ENCODE measurements at places on chromosomes 12 and 14. TPM values are rescaled to one million over a fixed set of nuclear protein-coding genes. Genes with fewer than 3 reads are reported as not detected.

VEZT gene
- polyA plus RNA-seq = 41.2 TPM

- H3K27ac ChIP-seq = no peak overlapping the region
- H3K4me1 ChIP-seq = no peaks in the 10 kb centered on the region
- peaks cover 37% of the 10 kb centered on the region for H3K27me3 ChIP-seq
These were observed 68.8 kb downstream of the SLC24A4 start for GRCh38 chr14:92391726-92392125.

DNA sequence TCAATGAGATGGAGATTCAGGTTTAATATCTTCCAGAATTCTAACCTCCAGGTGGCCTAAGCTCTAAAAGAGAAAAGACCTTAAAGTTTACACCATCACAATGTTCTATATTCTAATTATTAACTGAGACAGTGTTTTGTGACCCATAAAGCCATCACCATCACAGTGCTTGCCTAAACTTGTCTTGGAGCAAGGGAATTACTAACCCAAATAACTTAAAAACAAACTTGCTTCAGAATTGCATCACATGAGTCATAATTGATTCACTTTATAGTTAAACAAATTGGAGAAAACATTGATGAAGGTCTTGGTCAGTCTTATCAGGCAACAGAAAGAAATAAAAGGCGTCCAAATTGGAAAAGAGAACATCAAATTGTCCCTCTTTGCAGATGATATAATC, 54.5 kb upstream of the ALG10 start:
- no peaks in the 10 kb centered on the region for H3K4me1 ChIP-seq
- DNase-seq = no peak
- H3K27ac ChIP-seq = no peak overlapping the region
- H3K4me3 ChIP-seq = no peak overlapping the region
- no peaks in the 10 kb centered on the region for H3K36me3 ChIP-seq

DNA sequence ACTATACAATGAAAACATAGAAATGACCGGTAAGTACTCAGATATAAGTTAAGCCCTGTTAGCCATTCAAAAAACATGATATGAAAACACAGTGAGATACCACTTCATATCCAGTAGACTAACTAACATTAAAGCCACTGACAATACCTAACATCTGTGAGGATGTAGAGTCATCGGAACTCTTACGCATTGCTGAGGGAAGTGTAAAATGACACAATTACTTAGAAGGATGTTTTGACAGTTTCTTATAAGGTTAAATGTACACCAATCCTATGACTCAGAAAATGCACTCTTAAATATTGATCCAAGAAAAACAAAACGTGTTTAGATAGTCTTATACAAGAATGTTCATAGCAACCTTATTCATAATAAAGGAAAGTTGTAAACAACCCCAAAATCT, 782.9 kb downstream of the BCL11B start:
- no peak overlapping the region for H3K27ac ChIP-seq
- no peak for DNase-seq
- H3K4me3 ChIP-seq = no peak overlapping the region
- H3K27me3 ChIP-seq = no peaks in the 10 kb centered on the region

LRRC43 gene
- polyA plus RNA-seq = 1.4 TPM

SCN8A gene
- polyA plus RNA-seq = 9.7 TPM

GRCh38 chr12:57473392-57473791, 6.3 kb downstream of the ARHGAP9 start:
- peaks cover 10% of the 10 kb centered on the region for H3K4me1 ChIP-seq
- peaks cover 81% of the 10 kb centered on the region for H3K27me3 ChIP-seq
- H3K36me3 ChIP-seq = no peaks in the 10 kb centered on the region
- H3K4me3 ChIP-seq = no peak overlapping the region

DNA sequence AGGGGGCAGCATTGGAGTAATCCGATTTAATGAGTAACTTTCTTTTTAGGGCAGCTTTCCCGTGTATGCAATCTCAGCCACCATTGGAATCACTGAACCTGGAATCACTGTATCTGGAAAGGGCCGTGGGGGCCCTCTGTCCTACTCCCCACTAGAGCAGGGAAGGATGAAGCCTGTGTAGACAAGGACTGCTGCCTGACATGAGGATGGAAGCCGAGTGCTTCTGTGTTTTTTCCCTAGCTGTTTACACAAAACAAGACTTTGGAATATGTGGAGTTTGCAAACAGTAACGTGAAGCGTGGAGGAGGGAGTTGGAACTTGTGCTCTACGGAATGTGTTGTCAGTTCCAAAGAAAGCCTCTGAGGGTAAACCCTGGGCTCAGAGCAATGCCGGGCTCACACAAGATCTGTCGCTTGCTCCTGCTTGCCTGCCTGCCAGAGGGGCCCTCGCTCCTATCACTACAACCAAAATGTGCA, 32.4 kb upstream of the HDAC7 start:
- no peaks in the 10 kb centered on the region for H3K36me3 ChIP-seq
- no peak overlapping the region for H3K27ac ChIP-seq
- DNase-seq = no peak
- H3K27me3 ChIP-seq = no peaks in the 10 kb centered on the region
- H3K4me3 ChIP-seq = no peak overlapping the region

GRCh38 chr12:4603421-4603820, 41.4 kb downstream of the DYRK4 start:
- peaks cover 31% of the 10 kb centered on the region for H3K27me3 ChIP-seq
- H3K4me3 ChIP-seq = no peak overlapping the region
- no peak overlapping the region for H3K27ac ChIP-seq

ABCC9 gene
- polyA plus RNA-seq = 0.02 TPM

GRCh38 chr12:91219511-91219910, 36.9 kb upstream of the DCN start:
- H3K4me3 ChIP-seq = no peak overlapping the region
- DNase-seq = no peak
- 0 out of 2 replicates have a peak, but pooled peaks cover 4% of the 10 kb centered on the region for H3K4me1 ChIP-seq
- H3K27me3 ChIP-seq = no peaks in the 10 kb centered on the region
- H3K36me3 ChIP-seq = no peaks in the 10 kb centered on the region

PRKD1 gene
- 0.07 TPM for polyA plus RNA-seq

TAS2R20 gene
- 0.33 TPM for polyA plus RNA-seq

CLEC4E gene
- polyA plus RNA-seq = not detected

GRCh38 chr12:92739113-92739512, 36.3 kb downstream of the PLEKHG7 start:
- H3K27me3 ChIP-seq = no peaks in the 10 kb centered on the region
- H3K27ac ChIP-seq = no peak overlapping the region
- no peak overlapping the region for H3K4me3 ChIP-seq
- H3K4me1 ChIP-seq = no peaks in the 10 kb centered on the region
- no peak for DNase-seq

- no peak for DNase-seq
- peaks cover 6% of the 10 kb centered on the region for H3K27me3 ChIP-seq
- H3K36me3 ChIP-seq = no peaks in the 10 kb centered on the region
- no peak overlapping the region for H3K4me3 ChIP-seq
These were observed 198.3 kb upstream of the AMIGO2 start for GRCh38 chr12:47277972-47278448.

DNA sequence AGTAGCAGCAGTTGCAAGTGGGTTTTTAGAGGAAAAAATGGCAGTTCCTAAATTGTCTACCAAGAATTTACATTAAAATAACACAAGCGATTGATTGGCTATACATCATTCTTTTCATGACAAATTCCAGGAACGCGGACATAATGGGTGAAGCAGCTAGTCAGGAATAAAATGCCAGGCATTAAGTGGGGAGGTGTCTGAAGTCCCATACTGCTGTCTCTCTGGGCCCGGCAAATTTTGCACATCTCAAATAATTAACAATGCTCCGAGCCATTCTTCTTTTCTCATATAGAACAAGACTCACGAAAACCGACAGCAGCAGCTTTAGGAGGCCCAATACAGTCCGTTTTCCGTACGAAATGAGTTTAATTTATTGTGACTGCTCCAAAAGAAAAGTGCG, 696 bp downstream of the RPL36AL start:
- no peak for DNase-seq
- H3K27ac ChIP-seq = peak overlapping the region; percentile 98
- H3K36me3 ChIP-seq = peaks cover 37% of the 10 kb centered on the region
- H3K27me3 ChIP-seq = no peaks in the 10 kb centered on the region
- H3K4me1 ChIP-seq = peaks cover 22% of the 10 kb centered on the region
- H3K4me3 ChIP-seq = peak overlapping the region; percentile 96

DBX2 gene
- not detected for polyA plus RNA-seq

COCH gene
- 9.9 TPM for polyA plus RNA-seq

SRP54 gene
- polyA plus RNA-seq = 31.6 TPM

GRCh38 chr12:20024194-20024593, 344.1 kb upstream of the PDE3A start:
- no peaks in the 10 kb centered on the region for H3K27me3 ChIP-seq
- no peaks in the 10 kb centered on the region for H3K4me1 ChIP-seq
- no peaks in the 10 kb centered on the region for H3K36me3 ChIP-seq

DNA sequence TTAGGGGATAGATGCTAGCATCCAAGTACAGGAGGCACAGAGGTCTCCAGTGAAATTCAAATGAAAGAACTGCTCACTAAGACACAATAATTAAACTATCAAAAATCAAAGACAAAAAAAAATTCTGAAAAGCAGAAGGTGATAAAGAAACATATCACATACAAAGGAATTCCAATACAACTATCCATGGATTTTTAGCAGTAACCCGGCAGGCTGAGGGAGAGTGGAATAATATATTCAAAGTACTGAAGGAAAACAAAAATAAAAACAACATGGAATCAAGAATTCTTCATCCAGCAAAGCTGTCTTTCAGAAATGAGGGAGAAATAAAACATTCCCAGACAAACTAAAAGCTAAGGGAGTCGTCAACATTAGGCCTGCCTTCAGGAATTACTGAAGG, 31.9 kb downstream of the A2M start:
- no peak for DNase-seq
- H3K27me3 ChIP-seq = no peaks in the 10 kb centered on the region
- no peaks in the 10 kb centered on the region for H3K36me3 ChIP-seq
- H3K27ac ChIP-seq = no peak overlapping the region
- H3K4me3 ChIP-seq = no peak overlapping the region

GUCY2C gene
- polyA plus RNA-seq = not detected

GRCh38 chr12:94074980-94075629, 73.3 kb upstream of the PLXNC1 start:
- H3K4me1 ChIP-seq = no peaks in the 10 kb centered on the region
- DNase-seq = peak; percentile 48
- H3K4me3 ChIP-seq = no peak overlapping the region
- H3K27me3 ChIP-seq = no peaks in the 10 kb centered on the region

DNA sequence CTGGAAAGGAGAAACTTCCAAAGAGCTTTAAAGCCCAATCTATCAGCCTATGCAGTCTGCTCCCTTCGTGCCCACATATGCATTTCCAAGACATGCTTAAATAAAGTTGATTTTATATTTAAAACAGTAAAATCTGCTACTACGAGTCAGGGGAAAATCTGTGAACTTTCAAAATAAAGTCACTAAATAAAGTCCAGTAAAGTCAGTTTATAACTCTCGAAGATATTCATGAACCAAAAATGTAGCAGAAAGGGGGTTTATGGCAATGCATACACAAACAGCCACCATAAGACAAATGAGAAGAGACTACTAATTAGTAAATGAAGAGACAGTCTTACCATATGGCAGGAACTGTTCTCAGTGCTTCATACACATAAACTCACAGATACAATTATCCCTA, 19.7 kb downstream of the AREL1 start:
- H3K27me3 ChIP-seq = no peaks in the 10 kb centered on the region
- no peak overlapping the region for H3K4me3 ChIP-seq
- DNase-seq = no peak
- peaks cover 52% of the 10 kb centered on the region for H3K36me3 ChIP-seq

KCNA1 gene
- polyA plus RNA-seq = 0.08 TPM

- no peaks in the 10 kb centered on the region for H3K36me3 ChIP-seq
- no peak overlapping the region for H3K4me3 ChIP-seq
- no peak overlapping the region for H3K27ac ChIP-seq
- H3K27me3 ChIP-seq = peaks cover 12% of the 10 kb centered on the region
- peaks cover 5% of the 10 kb centered on the region for H3K4me1 ChIP-seq
- no peak for DNase-seq
These were observed 4.9 kb upstream of the SOX5 start for GRCh38 chr12:23954332-23954731.

DNA sequence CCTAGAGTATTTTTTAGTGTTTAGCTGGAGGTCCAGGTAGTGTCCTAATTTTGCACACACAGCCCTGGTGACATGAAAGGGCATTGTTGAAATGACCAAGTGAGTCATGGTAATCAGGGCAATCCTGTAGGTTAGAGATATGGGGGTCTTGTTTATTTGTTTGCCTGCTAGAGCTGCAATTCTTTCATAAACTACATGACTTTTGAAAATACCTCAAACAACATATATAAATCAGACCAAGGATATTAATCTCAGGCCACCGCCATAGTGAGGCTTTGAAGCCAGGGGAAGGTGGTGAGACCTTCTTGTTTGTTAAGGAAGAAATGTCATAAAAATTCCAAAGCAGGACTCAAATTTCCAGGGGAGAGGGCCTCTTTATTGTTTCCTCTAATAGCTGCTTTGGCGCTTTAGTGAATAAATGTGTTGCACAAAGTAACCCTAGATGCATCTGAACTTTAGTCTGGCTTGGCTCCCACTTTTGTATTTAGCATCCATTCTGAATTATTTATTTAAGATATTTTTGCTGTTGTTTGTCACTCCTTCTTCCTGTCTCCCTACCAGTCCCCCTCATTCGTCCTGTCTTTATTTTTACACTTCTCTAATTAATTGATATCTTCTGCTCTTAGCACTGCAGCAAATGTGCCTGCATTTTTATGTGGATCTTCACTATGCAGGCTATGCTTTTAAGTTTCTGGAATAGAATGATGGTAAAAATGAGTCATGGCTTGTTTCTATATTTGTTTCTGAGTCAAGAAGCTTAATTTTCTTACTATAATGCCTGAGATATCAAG, 430.3 kb downstream of the RAD51B start:
- no peak overlapping the region for H3K4me3 ChIP-seq
- H3K4me1 ChIP-seq = peaks cover 67% of the 10 kb centered on the region
- H3K27ac ChIP-seq = peak overlapping the region; percentile 93

MANSC1 gene
- 2.9 TPM for polyA plus RNA-seq

OAS2 gene
- polyA plus RNA-seq = 0.02 TPM

- H3K4me3 ChIP-seq = no peak overlapping the region
- DNase-seq = no peak
- no peaks in the 10 kb centered on the region for H3K36me3 ChIP-seq
- no peak overlapping the region for H3K27ac ChIP-seq
These were observed 156.5 kb upstream of the MYL2 start for GRCh38 chr12:111076611-111077451.

DNA sequence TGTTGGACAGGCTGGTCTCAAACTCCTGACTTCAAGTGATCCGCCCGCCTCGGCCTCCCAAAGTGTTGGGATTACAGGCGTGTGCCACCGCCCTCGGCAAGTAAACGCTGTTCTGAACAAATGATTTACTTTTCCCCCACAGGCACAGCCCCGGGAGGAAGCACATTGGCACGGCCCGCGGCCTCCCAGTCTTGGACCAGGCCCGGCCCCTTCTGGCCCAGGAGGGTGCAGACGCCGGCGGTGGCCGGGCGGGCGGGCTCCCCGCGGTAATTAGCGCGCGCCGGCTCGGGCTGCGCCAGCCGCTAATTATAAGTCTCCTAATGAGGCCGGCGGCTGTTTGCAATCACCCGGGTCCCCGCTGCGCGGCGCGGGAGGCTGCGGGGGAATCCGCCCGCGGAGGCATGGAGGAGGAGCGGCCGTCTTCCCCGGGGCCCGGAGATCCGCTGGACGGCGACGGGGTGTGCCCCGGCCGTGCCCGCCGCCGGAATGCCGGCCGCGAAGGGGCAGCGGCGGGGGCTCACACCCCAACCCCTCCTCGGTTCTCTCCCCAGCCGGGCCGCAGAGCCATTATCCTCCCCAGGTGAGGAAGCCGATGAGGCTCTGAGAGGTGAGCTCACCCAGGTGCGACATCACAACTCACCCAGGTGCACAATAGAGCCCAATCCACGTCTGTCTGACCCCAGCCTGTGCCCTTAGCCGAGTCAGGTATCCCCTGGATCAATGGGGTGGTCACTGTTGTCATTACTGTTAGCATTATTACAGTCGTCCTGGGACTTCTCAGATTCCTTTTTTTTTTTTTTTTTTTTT, 3.3 kb upstream of the POP5 start:
- peaks cover under 1% of the 10 kb centered on the region for H3K36me3 ChIP-seq
- peak overlapping the region; percentile 44 for H3K4me3 ChIP-seq
- DNase-seq = peak; percentile 77
